Lung microvascular endothelial cell (primary cell): ENCODE measurements at places on chromosomes 12 and 14. TPM values are rescaled to one million over a fixed set of nuclear protein-coding genes. Genes with fewer than 3 reads are reported as not detected.

Gene ADAM21
- under 0.01 TPM in 2 replicates for total RNA-seq

Gene CYP46A1
- total RNA-seq, result under 0.01 TPM in 2 replicates

Gene HAL
- total RNA-seq, result under 0.01 and 0.22 TPM in 2 replicates

Gene CRIP1
- total RNA-seq, result 0.44 TPM in 1 of 2 replicates, not detected in the other

Gene IKZF4
- total RNA-seq, result 0.20 and 0.22 TPM in 2 replicates

Gene VASH1
- total RNA-seq, result 11.6 and 15.3 TPM in 2 replicates

Gene INHBC
- not detected in 2 replicates for total RNA-seq

- no peak for DNase-seq
These were observed 75.1 kb upstream of the ST8SIA1 start for GRCh38 chr12:22409377-22410164.

GRCh38 chr14:60628892-60629291 is 20.4 kb downstream of the SIX1 start:
- DNase-seq, result no peak

DNA sequence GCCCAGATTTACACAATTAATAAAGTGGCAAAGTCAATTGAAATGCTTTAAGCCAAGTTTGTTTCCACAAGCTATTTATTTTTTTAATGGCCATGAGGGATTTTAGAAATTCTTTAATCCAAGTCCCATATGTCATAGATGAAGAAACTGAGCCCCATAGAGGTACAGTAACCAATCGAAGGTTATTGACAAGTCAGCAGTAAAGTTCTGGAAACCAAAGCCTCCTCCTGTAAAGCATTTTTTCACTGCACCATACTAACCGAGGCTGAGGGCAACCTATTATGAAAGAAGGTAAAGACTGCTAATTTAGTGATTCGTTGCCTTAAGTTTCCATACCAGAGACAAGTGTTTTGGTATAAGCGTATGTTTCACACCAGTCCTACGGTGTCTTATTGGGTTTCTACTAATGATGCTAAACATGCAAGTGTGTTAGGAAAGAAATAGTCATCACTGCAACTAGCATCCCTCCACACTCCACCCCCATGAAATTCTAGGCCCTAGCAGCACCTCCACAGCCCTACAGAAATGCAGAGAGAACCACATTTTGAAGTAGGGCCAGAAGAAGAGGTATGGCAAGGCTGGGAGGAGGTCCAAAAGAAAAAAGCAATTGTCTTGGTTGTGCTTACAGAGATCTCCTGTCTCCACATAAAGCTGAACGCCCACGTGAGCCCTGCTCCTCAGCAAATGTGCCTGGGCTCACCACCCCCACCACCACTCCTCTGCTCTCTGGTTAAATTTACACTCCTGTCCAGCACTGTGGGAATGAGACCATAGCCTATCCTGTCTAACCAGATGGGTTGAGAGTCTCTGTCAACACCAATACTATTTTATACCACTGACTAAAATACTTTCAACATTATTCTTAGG is 271.1 kb upstream of the G2E3 start:
- DNase-seq, result no peak

- no peak for DNase-seq
These were observed 148.9 kb downstream of the PCNX1 start for GRCh38 chr14:71056168-71056567.

DNA sequence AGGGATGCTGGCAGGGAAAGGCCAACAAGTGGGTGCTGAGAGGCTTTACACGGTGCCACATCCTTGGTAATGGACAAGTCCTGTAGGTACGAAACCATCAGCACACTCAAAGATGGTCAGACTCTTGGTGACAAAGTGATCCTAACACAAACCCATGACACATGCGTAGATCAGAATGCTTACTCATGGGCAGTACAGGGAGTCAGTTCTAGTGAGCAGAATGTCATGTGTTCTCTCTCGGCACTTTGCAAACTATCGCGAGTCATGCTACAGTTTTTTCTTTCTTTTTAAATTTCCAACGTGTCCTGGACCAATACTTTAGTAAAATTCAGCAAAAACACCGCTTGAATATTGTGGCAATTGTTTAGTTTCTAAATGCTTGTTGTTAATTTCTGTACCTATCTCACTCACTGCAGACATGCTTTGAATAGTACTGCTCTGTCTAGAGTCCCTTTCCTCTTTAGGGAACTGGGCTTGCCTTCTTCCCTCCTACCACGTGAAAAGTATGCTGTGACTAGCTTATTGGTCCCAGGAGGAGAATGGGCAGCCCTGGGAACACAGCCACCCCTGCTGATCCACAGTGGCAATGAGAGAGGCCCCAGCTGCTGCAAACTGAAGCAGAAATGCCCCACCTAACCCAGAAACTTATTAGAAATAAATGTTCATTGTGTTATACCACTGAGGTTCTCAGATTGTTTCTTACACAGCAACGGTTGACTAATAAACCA is 62.4 kb downstream of the UBR7 start:
- DNase-seq, result no peak

- DNase-seq, result no peak
These were observed 549.6 kb downstream of the DIO2 start for GRCh38 chr14:79661752-79662151.

DNA sequence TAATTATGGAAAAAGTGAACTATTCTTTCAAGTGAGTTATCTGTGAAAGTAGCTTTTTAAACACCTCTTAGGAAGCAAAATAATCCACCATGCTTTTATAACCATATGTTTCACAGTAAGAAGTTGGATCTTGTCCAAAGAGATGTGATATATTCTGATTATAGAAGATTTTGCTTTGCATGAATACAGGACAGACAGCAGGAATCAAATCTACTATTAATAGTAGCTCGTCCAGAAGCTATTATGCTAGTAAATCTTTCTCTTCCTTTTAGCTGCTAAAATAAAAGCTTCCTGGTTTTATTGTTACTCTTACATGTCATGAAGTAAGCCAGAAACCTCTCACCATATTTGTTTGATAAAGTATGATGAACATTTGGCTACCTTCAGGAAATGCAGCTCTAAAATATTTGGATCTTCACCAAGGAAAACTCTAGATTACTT is 257.0 kb downstream of the IPO8 start:
- DNase-seq, result no peak

DNA sequence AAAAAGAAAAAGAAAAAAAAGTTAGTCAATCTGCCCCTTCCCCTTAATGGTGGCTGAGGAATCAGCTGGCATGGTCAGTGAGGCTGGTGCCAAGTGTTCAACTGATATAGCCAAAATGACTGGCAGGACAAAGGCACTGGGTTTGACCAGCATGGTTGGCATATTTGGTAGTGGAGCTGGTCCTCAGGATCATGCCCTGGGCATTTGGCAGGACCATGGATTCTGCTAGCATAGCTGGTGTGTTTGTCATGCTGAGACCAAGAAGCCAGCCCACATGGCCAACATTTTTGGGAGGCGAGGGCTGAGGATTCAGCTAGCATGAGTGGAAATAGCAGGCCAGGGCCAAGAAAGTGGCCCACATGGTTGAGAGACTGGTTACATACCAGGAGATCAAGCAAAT is 136.5 kb downstream of the FBXL14 start:
- no peak for DNase-seq

- DNase-seq, result no peak
These were observed 87.9 kb downstream of the ATP23 start for GRCh38 chr12:58029260-58029659.

DNA sequence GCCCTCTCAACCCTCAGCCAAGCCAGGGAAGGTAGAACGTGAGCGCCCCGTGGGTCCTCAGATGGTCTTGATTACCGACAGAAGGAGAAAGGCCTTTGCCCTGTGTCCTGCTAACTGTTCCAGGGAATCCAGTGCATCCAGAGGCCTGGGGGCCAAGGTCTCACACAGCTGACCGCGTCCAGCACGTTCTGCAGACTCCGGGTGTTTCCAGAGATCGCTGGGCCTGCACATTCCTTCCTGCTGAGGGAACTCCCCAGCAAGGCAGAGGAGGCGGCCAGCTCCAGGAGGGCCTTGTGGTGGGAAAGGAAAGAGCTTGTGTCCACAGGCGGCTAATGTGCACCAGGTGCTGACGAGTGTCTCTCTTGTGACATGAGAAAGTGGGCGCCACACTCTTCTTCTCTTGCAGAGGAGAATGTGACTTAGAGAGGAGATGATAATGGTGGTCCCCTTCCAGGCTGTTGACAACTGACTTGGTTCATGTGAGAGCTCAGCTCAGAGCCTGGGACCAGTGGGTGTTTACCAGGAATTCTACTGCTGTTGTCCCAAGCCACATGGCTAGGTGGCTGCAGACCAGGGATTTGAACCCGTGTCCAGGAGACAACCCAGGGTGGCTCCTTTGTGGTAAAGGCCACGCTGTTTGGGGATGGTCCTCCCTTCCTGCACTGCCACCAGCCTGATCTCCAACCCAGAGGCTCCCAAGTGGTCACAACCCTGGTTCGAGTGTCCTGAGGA is 46.8 kb upstream of the DLK1 start:
- DNase-seq, result peak; percentile 35

- DNase-seq, result no peak
These were observed 10.5 kb upstream of the RFLNA start for GRCh38 chr12:124284368-124284767.

GRCh38 chr14:106039400-106039799 is 513.0 kb downstream of the TMEM121 start:
- peak; percentile 23 for DNase-seq

- no peak for DNase-seq
These were observed 34.3 kb upstream of the ATP2A2 start for GRCh38 chr12:110246636-110247339.

GRCh38 chr14:29858299-29858698 is 69.3 kb downstream of the PRKD1 start:
- no peak for DNase-seq

DNA sequence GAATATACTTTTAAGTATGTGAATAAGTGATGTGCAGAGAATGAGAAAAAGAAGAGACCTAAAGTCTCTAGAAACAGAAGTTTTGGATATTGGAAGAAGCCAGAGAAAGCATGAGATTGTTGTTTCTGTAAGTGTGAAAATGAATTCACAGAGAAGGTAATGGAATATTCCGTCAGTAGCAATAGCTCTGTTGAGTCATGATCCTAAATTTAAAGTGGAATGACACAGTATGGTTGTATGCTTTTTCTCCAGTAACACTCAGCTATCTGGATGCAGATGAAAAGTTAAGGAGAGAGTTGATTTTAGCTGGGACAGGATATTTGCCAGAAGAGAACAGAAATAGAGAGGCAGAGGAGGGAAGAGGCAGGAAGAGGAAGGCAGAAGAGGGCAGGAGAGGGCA is 1166.3 kb downstream of the GALC start:
- DNase-seq, result no peak

- DNase-seq, result no peak
These were observed 1.7 kb downstream of the SUPT16H start for GRCh38 chr14:21382095-21382494.

DNA sequence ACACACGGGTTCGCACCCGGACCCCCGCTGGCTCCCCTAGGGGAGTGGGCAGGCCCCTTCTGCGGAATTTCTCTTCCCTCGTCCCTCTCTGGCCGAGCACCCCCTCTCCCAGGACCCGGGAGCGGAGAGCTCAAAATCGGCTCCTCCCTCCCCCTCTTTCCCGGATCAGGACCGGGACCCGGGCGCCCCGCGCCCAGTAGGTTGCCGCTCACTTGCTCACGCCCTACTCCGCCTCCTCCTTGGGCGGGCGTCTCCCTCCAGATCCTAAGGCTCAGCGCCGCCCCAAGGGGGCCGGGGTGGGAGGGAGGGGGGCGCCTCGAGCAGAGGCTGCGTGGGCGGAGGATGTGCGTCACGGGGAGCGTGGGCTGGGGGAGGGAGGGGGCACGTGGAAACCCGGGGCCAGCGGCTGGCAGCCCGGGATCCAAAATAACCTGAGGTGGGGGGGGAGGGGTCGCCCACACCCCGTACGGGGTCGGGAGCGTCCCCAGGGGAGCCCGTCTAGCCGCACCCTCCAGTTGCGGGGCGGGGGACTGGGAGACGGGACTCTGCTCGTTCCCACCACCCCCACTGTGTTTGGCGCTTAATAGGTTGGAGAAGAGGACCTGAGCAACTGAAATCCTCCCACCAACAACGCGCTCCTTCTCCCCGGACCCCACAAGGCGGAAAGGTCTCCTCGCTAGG is 1.8 kb upstream of the NAB2 start:
- peak; percentile 83 for DNase-seq

DNA sequence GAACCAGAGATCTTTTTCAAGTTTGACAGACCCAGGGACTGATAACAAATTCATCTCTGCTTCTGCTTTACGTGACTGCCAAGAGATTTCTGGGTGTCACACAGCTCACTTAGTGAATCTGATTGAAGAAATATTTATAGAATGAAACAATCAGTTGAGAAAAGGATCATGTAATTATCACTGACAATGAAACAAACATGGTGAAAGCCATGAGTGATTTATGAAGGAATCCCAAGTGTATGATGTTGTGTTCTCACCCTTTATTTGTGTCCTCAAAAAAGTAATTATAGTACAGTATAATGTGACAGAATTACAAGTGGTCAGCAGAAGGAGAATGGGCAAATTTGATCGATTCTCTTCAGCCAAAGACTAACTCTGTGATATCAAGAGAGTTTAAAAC is 177.3 kb downstream of the BMP4 start:
- no peak for DNase-seq

- no peak for DNase-seq
These were observed 932.6 kb upstream of the TMEM132C start for GRCh38 chr12:127334365-127334764.

DNA sequence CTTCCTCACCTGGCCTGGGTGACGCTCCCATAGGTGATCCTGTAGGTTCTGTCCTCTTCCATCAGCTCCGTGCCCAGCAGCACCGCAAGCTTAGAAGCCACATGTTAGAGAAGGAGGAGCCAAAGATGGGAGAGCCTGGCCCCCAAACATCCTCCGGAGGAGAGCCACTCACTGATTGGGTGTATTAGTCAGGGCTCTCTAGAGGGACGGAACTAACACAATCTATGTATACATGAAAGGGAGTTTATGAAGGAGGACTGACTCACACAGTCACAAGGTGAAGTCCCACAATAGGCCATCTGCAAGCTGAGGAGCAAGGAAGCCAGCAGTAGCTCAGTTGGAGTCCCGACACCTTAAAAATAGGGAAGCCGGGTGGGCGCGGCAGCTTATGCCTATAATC is 1273.1 kb upstream of the TMEM132C start:
- no peak for DNase-seq

DNA sequence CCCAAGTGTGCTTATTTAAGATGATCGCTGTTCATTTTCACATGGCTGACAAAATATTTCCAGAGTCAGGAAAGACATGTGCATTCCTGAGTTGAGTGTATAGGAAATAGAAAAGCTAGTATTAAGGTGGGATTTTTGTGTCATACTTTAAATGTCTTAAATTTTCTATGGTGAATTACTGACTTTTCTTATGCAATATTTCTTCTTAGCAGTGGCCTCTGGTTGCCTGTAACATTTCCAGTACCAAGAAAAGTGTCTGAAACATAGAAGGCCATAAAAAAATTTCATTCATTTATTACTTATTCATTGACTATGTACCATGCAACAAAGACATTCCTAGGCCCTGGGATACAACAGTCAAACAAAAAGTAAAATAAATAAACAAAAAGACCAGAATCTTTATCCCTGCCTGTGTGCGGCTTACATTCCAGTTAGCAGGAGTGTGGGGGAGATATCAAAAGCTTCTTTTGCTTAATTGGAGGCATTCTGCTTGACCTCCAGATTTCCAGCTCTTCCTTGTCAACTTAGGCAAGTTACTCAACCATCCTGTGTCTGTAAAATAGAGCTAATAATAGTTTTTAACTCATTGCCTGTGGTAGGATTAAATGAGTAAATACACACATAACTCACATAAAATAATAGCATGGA is 216.3 kb upstream of the FLRT2 start:
- DNase-seq, result peak; percentile 56
